Peyer's patch (tissue), 4 donors: ENCODE measurements at places on chromosomes 3 and 15.

DNA sequence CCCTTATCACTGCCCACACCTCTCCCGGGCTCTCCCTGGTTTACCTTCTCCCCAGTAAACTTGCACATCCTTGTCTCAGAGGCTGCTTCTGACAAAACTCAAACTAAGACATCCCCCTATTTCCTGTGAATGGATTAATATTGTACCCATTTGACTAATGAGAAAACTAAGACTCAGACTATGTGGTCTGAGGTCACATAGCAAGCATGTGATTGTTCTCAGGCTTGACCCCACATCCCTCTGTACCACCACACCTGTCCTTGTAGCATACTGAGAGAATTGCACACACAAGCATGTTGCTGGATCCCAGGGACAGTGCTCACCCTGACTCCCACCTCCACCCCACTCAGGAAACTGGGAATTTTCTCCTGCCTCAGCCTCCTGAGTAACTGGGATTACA is 90.7 kb upstream of the HES1 start:
- no peak for DNase-seq

DNA sequence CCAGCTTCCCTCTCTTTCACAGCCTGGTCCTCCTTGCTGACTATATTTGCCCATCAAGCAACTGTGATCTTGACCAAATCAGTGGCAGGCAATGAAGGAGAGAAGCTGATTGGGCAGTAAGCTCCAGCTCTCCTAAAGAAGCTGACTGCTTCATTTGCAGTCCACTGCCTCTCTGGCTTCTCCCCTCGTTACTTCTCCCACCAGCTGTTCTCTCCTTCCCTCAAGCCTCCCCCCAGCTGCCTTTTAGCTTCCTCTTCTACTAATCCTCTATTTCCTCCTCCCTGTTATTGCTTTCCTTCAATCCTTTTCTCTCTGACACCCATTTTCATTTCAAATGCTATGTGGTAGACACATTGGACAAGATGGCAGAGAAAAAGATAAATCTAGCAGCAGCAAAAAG is 474.7 kb upstream of the UBE2E2 start:
- no peak for DNase-seq

DNA sequence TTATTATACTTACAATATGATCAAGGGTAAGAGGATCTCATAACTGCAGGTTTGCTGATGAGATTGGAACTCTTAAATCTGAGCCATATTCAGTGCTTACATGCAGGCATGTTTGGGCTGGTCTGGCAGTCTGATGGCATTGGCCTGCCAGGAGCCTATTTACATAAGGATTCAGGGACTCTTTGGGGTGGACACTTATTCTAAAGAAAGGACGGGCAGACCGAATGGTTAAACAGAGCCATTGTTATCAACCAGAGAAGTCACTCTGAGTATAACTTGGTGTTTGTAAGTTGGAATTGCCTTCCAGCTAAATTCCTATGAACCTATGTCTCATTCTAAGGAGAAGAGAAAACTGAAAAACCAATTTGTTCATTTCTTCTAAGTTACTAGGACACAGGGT is 932.8 kb downstream of the IGSF11 start:
- no peak for DNase-seq

GRCh38 chr3:50233176-50233575 is 2.8 kb upstream of the GNAI2 start:
- DNase-seq, result no peak

- DNase-seq, result no peak
Observed at GRCh38 chr3:32831791-32832190, 14.0 kb downstream of the TRIM71 start.

DNA sequence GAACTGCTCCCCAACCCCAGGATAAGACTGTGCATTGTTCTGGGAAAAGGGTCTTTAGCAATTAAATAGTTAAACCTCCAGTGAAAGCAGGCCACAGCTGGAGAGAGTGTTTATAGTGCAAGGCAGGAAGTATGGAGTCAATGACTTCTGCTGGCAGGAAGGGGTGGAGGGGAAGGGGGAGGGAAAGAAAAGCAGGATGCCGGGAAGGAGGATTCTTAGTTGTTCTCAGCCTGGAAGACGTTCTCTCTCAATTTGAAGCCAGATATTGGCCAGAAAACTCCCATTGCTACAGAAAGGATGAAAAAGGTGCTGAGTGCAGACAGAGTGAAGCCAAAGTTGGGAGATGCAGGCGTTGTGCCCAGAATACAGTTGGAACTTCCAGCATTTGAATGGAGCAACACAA is 35.7 kb upstream of the ACTL6A start:
- DNase-seq, result no peak

GRCh38 chr3:107662586-107662985 is 139.8 kb downstream of the BBX start:
- DNase-seq, result no peak

DNA sequence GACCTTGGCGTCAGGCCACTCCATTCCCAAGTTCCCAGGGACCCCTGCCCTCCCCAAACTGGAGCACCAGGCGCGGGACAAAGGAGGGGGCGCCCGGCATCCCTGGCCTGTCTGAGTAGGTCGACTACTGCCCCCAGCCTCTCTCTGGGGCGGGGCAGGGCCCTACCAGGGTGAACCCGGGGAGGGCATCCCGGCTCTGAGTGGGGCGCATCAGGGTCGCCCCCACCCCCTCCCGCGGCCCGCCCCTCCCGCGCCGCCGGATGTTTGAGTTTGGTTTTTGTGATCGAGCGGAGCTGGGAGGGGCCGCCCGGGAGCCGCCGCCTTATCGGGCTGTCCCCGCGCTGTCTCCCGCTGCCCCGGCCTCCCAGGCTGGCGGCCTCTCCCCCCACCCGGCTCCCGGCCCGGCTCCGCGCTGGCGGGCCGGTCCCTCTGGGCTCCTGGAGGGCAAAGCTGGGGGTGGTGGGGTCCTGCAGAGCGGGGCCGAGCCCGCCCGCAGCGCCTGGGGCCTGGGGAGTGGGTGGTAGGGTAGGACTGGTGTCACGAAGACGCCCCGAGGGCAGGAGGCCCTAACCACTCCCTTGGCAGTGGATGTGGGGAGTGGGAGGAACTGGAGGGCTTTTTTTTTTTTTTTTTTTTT is 47.2 kb upstream of the SMAD6 start:
- no peak for DNase-seq

DNA sequence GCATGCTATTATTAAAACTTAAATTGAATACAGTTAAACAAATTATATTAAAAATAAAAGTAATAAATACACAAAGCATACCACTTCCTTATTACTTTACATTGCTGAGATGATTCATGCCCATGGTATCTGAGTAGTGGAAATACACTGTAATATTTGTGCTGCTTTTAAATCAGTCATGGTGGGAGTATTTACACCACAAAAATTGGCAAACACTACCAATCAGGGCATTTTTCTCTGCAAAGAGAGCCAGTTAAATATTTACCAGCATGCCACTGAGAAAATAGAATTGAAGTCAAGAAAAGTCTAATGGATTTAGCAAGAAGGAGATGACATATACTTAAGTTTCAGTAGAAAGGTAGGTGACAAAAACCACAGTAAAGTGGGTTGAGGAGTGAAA is 19.6 kb downstream of the PPARG start:
- DNase-seq, result no peak

DNA sequence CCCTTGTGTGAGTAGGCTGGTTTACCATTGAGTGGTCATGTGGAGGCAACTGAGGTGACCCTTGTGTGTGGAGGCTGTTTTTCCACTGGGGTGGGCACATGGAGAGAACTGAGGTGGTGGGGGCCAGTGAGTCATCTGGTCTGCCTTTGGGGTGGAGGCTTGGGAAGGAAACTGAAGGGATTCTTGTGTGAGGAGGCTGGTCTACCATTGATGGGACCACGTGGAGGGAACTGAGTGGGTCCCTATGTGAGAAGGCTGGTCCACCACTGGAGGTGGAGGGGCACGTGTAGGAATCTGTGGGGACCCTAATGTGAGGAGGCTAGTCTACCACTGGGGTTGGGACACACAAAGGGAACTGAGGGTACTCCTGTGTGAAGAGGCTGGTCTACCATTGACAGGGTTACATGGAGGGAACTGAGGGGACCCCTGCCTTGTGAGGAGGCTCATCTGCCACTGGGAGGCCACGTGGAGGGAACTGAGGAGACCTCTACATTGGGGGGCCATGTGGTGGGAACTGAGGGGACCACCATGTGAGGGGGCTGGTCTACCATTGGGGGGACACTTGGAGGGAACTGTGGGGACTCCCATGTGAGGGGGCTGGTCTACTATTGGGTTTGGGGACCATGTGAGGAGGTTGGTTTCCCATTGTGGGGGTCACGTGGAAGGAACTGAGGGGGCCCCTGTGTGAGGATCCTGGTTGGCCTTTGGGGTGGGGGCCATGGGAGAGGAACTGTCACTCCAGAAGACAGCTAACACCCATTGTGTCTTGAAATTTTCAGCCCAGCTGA is 164.5 kb downstream of the WNT7A start:
- DNase-seq, result no peak

GRCh38 chr3:124843506-124844177 is 43.5 kb downstream of the ITGB5 start:
- no peak for DNase-seq

GRCh38 chr15:78620527-78621421 is at the start of gene CHRNA3:
CHRNA3 (minus strand) TSS chr15:78620996; CDS start chr15:78620794, 202 bp downstream.
- DNase-seq, result no peak

DNA sequence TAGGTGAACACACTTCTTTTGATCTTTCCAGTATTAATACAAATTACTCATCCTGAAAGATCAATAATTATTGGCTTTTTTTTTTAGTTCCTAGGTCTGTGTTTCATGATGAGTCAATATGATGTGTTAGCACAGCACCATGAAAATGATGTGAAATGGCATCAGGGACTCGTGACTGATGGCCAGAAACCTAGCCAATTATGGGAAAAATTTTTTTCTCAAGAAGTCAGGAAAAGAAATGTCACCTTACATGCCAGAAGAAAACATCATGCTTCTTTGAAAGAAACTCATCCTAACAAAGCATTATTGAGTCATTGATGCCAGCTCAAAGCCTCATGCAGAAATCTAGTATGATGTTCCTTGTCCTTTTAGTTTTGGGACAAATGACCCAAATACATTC is 468.3 kb upstream of the CBLB start:
- no peak for DNase-seq

DNA sequence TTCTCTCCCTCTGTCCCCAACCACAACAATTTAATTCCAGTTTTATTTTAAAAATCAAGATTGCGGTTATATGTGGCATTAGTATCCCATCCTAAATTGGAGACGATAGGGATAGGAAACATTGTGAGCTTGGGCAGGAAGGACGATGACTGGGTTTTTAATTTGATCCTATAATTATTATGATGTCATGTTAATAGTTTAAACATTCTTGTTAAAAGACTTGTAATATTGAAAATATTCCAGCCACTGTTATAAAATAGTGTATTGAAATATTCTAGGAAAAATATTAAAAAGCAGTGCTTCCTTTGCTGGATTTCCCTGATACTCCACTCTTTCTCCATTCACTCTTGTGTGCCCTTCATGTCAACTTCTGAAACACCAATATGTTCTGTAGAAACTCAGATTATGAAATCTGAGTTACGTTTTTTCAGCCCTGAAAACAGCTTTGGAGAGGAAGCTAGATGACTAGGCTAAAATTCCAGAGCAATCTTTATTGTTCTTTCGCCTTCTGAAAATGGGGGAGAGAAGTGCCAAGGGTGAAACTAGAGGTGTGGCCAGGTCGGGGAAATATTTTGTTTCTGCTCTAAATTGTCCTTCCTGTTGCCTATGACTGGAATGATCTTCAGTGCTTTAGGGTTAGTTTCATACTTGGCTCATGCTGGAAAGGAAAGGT is 46.1 kb upstream of the MAP3K13 start:
- DNase-seq, result no peak

DNA sequence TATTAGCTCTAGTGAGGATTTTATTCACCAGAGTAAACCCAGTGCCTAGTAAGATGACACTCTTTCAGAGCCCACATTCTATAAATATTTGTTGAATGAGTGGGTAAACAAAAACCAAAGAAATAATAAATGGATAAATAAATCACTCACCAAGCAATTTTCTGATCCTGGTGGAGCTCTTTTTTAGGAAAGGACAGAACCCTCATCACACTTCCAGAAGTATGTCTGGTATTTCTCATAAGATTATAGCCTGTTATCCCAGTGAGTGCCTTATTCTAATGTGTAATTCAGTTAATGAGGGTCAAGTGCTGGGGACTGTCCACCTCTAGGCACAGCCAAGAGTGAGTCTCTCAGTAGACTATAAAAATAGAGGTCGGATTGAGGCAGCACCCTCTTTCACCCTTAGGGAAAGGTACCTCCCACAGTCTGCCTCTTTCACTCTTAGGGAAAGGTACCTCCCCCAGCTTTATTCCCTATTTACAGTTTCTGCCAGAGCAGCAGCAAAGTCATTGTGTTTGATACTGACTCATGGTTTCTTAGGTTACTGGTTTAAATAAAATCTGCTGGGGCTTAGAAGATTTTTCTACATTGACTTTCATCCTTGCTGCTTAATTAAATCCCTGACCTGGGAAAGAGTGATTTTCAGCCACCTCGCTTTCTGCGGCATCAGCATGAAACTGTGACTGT is 145.0 kb downstream of the STAC start:
- no peak for DNase-seq

- DNase-seq, result no peak
Observed at GRCh38 chr3:23809840-23810342, 4.1 kb downstream of the UBE2E1 start.

- DNase-seq, result no peak
Observed at GRCh38 chr3:159857840-159858239, 130.8 kb upstream of the IL12A start.

DNA sequence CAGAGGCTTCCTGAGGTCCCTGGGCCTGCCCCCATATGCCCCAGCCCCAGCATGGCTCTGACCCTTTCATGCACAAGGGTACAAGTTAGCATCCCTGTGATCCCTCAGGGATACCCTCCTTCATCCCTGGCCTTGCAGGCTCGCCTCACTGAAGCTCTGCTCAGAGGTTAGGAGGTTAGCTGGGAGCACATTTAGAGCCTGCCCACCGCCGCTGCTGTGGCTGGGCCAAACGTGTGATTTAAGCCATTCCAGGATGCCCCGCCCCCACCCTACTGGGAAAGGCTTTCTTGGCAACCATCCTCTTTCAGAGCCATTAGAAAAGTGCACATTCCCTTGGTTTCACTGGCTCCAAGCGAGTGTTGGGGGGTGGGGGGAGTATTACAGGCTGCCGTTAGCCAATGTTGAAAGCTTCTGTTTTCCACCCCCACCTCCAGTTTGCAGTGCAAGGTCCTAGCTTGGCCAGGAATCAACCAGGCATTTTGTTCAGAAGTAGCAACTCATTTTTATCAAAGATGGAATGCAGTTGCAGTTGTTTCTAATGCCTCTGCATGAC is 6.3 kb upstream of the HES1 start:
- no peak for DNase-seq

- no peak for DNase-seq
Observed at GRCh38 chr3:60920519-60920918, 330.7 kb downstream of the FHIT start.

- no peak for DNase-seq
Observed at GRCh38 chr15:76116138-76116885, 56.5 kb downstream of the TMEM266 start.
